NCI-H1417 treated with DMSO at 0.1 percent for 48 hours (cell line): ENCODE measurements at places on chromosomes 13 and 19.
A peak's percentile ranks its signal among the peaks of the same experiment; 100 is the strongest.

DNA sequence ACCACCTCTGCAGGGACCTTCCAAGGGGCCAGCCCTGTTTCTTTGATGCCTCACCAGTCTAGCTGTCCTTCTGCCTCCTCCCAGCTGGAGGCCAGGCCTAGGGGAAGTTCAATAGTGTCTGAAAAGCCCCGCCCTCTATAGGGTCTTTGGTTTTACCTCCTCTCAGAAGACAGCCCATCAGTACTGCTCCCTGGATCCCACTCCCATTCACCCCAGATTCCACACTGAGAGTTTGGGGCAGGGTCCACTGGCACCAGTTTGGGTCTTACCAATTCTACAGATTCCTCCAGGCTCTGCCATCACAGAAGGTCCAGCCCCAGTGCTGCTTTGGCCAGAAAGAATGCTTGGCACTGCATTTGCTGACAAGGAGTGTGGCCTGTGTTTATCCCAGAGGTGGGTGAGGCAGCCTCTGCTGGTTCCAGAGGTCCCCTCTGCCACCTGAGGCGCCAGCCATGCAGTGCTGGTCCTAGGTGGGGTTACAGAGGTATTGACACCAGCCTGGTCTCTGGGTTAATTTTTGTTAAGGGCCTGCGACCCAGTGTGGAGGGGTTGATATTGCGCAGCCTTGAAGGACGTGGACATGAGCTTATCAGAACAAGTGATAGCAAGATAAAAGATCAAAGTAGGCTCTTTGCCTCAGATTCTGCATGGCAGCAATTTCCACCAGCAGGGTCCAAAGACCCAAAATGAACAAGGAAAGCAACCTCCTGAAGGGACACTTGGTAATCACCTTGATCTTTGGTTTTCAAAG lies 41.4 kb upstream of the IGSF23 start:
- no peak for DNase-seq

- no peak for DNase-seq
Observed at GRCh38 chr19:2574478-2574931, 98.6 kb downstream of the GADD45B start.

DNA sequence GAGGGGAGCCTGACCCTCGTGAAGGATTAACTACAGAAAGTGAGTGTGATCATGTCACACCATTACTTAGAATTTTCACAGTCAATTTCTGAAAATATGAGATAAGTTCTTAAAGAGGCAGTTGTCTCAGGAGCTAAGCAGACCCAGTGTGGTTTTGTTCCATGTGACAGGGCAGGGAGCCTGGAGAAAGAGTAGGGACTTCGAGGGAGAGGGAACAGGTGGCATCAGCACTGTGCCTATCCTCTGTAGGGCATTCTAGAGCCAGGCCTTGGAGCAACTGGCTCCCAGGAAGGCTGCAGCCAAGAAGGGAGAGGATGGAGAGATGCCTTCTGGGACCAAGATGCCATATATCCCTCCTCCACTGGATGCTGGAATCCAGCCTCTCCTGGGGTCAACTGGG lies 183.0 kb downstream of the TSHZ3 start:
- DNase-seq = no peak

DNA sequence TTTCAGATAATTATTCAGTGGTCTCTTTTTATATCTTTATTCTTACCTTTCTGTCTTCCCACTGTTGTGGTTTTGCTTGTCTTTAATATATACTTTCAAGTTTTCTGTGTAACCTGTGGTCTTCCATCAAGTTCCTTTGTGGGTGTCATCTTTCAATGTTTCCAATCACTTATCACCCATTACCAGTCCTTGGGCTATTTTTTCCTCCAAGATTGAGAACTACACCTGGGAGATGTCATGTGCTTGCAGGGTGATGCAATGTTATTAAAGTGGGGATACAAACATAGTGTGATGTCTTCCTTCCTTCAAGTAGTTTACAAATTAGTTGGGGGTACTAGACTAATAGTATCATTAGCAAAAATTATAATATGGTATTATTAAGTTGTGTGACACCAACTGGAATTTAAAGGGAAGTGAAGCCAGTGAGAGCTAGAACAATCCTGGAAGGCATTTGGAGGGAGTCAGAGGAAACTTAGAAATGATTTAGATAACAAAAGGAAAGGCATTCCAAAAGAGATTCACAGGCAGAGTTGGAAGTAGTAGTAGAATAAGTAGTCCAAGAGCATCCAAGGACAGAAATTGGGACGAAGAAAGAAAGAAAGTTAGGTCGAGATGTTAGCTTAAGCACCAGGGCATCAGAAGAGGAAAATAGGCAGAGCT lies 3.4 kb downstream of the FNDC3A start:
- DNase-seq = no peak

DNA sequence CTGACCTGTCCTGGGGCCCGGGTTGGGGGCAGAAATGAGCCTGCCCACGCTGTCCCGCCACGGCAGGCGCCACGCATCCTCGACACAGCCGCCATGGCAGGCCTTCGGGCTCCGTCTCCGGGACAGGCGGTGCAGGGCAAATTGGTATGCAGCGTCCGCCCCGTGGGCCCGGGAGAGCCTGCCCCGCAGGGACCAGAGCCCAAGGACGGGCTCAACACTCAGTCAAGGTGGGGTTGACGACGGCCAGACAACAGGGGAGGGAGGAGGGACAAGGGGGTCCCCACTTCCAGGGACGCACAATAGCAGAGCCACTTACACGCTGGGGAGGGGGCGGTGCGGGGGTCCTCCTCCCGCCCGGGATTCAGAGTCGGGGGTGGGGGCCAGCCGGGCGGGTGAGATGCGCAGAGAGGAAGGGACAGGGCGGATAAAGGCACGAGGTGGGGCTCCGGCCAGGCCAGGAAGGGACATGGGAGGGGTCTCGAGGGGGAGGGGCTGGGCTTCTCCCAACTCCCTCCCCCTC lies 1.2 kb downstream of the CTXN1 start:
- no peak for DNase-seq

DNA sequence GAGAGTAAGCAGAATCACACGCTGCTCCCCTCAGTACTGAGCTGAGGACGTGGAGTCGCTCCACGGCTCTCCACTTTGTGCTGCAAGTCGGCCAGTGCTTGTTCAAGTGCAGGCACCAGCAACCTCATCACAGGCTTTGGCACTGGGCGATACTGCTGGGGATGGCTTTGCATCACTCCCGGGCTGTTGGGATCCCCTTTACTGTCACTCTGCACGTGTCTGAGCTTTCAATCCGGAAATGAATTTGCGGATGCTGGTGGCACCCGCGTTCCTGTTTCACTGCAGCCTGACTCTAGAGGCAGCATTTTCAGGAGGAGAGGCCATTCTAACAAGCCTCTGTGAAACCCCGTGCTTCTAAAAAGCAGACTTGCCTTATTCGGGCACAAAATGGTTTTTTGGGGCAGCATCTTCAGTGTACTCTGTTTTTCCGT lies 19.1 kb downstream of the SMARCA4 start:
- DNase-seq = no peak

DNA sequence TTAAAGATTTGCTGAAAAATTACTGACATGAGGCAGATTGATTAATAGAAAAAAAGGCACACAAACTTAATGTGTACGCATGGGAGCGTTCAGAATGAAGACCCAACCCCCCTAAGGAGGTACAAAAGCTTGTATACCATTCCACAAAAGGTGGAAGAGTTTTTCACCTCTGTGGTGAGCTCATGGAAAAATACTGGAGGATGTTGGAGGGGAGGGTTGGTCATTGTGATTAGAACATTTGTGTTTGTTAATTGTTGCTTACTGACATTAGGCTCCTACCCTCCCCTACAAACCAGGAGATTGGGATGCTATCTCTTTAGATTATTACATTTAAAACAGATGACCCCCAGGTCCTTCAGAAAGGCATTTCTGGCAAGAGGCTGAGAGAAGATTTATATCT lies 1973.3 kb downstream of the OLFM4 start:
- DNase-seq = no peak

GRCh38 chr19:46221981-46222610 lies 7.4 kb upstream of the IGFL1 start:
- no peak for DNase-seq

DNA sequence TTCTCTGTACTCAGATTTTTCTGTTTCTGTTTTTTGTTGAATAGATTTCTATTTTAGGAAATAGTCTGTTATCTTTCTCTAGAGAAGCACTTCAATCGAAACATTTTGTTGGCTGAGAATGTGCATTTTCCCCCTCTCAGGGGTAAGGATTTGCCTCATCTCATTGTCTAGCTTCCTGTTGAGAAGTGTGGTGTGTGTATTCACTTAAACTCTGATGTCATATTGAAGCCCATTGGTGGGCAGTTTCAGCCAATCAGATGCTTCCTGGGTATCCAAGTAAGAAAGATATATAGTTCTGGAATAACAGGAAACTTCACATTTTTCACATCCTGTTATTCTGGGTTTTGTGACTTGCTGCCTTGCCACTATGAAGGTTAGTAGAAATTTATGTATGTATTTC lies 87.6 kb downstream of the ARHGEF7 start:
- no peak for DNase-seq

DNA sequence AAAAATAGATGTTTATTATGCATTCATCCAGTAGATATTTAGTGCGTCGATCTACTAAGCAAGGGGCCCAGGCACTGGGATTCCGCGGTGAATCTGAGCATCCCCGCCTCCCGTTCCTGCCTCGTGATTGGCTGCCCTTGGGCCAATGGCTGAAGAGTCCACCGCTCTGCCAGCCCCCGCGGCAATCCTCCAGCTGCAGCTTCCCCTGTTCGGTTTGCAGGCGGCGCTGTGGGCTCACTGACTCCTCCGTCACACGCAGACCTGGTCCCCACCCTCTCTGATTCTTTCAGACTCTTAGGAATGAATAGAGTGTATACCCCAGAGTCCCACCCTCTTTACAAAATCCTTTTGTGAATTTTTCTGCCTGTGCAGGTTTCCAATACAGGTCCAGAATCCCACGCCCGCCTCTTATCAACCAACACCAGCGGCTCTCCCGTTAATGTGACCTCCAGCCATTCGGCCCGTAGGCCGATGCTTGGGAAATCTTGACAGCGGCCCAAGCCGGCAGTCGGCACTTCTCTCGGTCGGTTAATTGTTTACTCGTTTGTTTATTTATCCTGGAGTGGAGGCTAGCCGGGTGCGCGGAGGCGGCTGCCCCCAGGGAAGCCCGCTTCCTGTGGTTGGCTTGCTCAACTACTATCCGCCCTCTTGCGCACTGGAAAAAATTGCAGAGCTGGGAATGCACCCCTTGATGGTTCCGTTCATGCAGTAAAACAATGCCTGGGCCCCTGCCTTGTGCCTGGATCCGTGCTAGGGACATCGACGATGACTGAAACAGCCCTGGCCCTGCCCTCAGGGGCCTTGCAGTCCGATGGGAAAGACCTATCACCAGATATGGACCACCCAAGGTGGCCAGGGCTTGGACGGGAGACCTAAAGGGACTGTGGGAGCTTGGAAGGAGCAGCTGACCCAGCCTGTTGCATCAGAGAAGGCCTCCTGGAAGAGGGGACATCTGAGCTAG lies 4.5 kb upstream of the ARHGAP35 start:
- peak; percentile 74 for DNase-seq

DNA sequence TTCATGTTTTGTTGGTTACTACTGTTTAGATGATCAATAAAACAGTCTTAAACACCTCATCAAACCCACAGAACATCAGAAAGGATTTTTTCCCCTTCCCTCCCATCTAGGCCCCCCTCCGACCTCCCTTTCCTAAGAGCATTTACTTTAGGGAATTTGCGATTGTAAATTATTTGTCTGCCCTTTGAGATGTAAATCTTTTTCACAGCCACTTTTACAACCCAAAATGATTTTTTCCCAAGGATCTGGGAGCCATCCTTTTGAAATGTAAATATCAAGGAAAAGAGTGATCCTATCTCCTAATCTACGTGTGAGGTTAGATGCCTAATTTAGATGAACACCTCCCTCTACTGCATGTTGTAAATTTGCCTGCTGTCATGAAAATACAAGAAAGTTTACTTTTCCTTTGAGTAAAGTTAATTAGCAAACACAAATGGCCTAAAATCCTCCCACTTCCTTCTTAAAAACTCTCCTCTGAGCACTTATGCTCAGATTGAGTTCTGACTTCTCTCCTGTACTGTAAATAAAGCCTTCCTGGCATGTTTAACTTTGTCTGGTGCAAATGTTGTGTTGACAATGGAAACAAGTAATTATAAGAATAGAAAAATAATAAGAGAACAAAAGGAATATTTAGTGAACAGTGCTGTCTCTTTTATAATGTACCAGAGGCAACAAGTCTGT lies 1646.9 kb upstream of the SPRY2 start:
- DNase-seq = no peak

- no peak for DNase-seq
Observed at GRCh38 chr13:23859904-23860303, 29.3 kb downstream of the MIPEP start.

- DNase-seq = no peak
Observed at GRCh38 chr19:28514166-28514565, 698.8 kb downstream of the UQCRFS1 start.

DNA sequence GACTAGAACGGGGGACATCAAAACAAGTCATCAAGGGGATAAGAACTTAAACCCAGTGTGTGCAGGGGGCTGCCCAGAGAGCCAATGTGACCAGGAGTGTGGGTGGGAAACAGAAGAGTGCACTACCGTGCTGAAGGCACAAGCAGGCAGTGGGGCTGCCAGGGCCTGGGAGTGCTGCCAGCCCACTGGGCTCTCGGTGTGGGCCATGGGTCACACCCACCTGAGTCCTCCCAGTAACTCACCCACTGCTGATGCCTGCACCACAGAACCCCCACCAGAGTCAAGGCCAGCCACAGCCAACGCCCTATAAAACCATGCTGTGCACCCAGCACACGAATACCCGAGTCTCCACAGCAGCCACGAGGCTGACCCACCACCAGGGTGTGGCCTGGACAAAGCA lies 8.5 kb downstream of the MED26 start:
- DNase-seq = no peak

- DNase-seq = no peak
Observed at GRCh38 chr13:41746259-41746658, 214.7 kb downstream of the VWA8 start.

DNA sequence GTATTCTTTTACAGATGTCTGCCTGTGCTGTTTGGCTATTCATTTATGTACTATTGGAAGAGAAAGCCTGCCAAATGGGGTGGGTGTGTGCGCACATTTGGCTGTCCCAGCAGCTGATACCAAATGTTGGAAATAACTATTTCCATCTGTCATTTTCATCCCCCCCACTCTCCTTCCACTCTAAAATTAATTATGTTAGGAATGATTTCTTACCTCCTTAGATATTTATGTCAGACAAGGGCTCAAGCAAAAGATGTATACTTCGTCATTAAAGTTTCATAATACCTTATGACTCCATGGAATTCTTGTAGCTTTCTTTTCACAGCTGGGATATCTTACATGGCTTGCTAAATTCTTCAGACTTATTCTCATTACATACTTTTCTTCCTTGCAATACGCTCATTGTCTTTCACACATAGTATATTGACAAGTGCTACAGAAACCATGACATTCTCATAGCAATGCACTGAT lies 18.6 kb downstream of the ITM2B start:
- DNase-seq = no peak
